ENCODE measurements at places on chromosomes 12 and 14.

GRCh38 chr14:82431031-82431430 lies 897.4 kb upstream of the SEL1L start:
- DNase-seq = peak; percentile 65

GRCh38 chr12:68497702-68498101 lies 113.0 kb upstream of the RAP1B start:
- no peak for DNase-seq

DNA sequence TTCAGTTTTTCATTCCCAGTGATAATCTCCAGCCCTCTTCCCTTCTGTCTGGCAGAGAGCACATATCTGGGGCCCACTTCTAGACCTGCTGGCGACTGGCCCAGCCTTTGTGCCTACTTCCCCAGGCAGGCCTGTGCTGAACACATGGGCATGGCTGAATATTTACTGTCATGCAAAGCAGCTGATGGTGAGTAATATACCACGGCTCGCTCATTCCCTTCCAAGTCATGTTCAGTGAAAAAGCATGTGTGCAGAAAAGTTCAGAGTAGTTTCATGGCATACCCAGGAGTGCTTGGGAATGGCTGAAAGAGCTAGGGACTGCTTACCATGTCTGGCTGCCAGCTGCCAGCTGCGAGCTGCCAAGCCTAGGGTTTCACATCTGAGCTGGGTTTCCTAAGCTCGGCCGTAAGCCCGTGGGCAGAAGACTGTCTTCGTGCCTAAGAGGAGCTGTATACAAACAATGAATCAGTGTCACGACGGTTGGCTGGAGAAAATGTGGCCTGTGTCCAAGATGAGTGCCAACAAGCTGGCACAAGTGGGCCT lies 179.9 kb upstream of the PELI2 start:
- DNase-seq = no peak

- no peak for DNase-seq
These were observed 74.0 kb downstream of the PCNX1 start for GRCh38 chr14:70981000-70981952.

- DNase-seq = peak; percentile 31
These were observed 3.0 kb upstream of the IFI27L2 start for GRCh38 chr14:94132285-94132887.

- peak; percentile 60 for DNase-seq
These were observed 575 bp upstream of the FMNL3 start for GRCh38 chr12:49707812-49708147.

- no peak for DNase-seq
These were observed 22.9 kb downstream of the VDR start for GRCh38 chr12:47881826-47882427.

DNA sequence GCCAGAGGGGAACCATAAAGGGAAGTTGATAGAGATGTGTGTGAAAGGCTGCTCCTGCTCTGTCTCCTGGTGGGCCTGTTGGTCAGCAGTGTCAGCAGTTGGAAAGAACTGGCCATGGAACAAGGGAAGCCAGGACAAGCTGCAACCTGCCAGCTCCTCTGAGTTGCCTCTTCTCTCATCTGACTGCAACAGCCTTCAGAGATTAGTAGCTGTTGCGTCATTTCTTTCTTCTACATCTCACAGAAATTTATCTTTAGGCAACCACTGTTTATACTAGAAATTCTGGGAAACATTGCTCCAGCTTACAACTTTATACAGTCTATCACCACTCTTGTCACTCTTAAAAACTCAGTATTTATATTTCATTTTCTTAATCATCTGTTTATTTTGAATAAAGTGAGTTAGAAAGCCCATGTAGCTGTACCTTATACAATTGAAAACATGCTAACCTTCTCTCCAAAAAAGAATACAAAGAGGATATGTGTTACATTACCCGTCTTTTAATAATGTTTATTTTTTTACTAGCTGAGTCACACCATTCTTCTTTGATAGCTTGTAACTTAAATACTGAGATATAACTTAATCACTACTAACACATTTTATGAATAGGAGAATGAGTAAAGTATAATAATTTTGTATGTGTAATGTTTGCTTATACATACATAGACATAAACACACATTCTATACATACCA lies 224.2 kb downstream of the LRFN5 start:
- DNase-seq = peak; percentile 88

GRCh38 chr12:51863933-51864832 lies 15.7 kb upstream of the FIGNL2 start:
- peak; percentile 67 for DNase-seq

DNA sequence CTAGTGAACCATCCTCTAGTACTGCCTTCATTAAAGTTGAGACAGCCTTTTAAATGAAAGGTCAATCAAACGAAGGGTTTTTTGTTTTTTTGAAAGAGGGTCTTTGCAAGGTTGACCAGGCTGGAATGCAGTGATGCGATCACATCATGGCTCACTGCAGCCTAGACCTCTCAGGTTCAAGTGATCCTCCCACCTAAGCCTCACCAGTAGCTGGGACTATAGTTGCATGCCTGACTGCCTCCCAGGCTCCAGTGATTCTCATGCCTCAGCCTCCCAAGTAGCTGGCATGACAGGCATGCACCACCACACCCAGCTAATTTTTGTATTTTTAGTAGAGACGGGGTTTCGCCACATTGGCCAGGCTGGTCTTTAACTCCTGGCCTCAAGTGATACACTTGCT lies 114.6 kb upstream of the SINHCAF start:
- DNase-seq = no peak

DNA sequence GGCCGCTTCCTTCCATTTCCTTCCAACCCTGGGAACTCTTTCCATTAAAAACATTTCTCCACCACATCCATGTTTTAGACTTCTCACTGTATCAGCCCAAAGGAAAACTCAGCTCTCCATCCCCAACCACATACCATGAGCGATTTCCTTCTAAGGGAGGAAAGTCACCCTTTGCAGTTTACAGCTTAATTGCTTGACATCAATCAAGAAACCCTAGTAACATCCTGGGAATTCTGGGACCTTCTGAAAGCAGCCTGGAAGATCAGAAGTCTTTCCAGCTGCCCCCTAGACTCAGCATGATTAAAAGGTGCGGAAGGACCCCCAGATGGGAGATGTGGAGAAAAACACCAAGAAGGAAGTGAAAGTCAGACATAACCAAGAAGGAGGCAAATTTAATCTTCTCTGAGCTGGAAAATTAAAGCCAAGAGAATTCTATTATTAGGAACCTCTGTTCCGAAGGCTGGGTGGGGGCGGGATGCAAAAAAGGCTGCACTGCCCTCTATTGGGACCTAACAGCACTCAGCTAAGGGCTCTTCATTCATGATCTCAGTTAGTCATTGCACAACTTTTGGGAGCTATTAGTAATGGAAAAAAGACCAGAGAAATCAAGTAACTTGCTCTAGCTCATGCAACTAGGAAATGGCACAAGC lies 73.3 kb upstream of the PLXNC1 start:
- peak; percentile 59 for DNase-seq

- DNase-seq = peak; percentile 61
These were observed 2.3 kb downstream of the HIP1R start for GRCh38 chr12:122837306-122838265.

DNA sequence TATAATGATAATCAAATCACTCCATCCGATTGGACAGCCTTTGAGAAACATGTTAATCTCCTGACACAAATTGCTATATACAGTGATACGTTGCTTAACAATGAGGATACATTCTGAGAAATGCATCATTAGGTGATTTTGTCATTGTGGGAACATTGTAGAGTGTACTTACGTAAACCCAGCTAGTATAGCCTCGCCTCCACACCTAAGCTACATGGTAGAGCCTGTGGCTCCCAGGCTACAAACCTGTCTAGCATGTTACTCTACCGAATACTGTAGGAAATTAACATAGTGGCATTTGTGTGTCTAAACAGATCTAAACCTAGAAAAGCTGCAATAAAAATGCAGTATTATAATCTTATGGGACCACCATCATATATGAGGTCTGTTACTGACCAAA lies 128.6 kb upstream of the PWP1 start:
- DNase-seq = no peak

- no peak for DNase-seq
These were observed 7.3 kb upstream of the CACNB3 start for GRCh38 chr12:48810903-48811431.

GRCh38 chr12:94618995-94619695 lies 31.2 kb downstream of the TMCC3 start:
- DNase-seq = no peak

GRCh38 chr14:61483476-61483875 lies 162.1 kb downstream of the PRKCH start:
- DNase-seq = no peak

Data from NCI-H146 (cell line).